Activated CD4-positive, alpha-beta memory T cell treated with anti-CD3 and anti-CD28 coated beads for 36 hours (primary cell): ENCODE measurements at places on chromosomes 7 and 10.

- no peak for DNase-seq
Measured at GRCh38 chr10:130766071-130766470, 545.5 kb downstream of the TCERG1L start.

DNA sequence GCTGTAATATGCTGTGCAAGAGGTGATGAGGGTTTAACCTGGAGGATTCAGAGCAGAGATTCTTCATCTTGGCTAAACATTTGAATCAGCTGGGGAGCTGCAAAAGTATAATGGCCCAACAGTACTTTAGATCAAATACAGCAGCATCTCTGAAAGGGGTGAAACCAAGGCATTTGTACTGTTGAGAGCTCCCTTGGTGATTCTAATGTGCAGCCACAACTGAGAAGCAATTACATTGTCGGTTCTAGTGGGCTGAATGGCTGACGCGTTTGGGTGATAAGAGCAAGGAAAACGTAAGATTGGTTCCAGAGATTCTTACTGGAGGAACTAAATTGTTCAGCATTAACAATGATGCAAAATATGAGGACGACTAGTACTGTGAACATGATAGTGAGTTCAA lies 269.7 kb downstream of the AGMO start:
- no peak for DNase-seq

- DNase-seq, result peak; percentile 84
Measured at GRCh38 chr7:55593515-55594318, 21.4 kb upstream of the VOPP1 start.

DNA sequence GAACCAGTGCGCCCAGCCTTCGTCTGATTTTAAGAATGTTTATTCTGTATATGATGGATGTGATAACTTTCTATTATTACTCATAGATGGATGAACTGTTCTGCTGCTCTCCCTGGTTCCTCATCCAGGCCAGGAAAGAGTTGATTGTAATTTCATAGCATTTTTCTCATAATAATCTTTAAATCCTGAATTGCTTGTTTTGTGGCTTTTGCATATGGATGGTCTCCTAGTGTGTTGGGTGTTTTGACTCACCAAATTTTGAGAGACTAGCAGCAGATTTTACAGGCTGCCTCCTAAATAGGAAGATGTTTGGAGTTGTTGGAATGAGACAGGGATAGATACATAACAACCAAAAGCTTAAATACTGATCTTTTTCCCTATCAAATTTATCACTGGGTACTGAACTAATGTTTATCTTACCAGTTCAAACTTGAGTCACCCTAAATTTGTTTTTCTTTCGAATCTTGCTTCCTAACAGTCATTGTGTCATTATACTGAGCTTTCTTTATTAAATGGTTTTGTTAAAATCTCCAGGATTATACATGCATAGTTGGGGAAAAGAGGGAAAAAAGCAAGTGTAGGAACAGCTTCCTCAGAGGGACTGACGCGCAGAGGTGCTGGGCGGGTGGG lies 106.0 kb upstream of the GATA3 start:
- no peak for DNase-seq

DNA sequence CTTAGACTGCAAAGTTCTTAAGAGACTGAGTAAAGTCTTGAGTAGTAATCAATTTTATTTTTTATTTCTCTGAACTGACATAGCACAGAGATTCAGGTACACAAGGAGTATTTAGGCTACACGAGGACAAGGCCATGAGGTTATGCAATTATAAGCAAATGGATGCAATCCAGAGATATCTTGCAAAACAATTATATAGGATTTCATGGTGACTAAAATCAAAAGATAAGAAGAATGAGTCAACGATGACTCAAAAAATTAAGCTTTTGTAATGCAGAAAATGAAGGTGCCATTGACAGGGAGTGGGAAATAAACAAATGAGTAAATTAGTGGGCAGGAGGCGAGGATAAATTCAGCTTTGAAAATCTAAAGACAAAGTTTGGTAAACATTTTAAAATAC lies 66.7 kb upstream of the MYO3A start:
- DNase-seq, result no peak

DNA sequence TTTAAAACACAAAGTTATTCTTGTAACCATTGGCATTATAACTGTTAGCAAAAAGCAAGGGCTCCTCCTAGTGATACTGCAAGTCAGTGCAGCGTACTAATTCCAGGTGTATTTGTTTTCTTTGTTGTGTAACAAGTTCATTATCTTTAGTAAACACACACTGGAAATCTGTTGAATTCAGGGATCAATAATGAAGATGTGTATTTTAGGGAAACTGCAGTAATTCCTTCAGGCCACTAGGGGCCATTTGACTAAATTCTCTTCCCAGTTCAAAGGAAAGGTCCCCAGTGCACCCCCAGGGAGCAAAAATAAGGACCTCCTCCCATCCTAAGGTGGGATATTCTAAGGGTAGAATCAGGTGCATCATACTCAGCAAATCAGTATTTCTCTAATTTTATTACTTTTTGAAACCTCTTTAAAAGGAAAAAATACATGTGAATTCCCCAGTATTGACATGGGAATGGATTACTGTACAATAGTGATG lies 158.6 kb upstream of the LYZL1 start:
- DNase-seq, result no peak

DNA sequence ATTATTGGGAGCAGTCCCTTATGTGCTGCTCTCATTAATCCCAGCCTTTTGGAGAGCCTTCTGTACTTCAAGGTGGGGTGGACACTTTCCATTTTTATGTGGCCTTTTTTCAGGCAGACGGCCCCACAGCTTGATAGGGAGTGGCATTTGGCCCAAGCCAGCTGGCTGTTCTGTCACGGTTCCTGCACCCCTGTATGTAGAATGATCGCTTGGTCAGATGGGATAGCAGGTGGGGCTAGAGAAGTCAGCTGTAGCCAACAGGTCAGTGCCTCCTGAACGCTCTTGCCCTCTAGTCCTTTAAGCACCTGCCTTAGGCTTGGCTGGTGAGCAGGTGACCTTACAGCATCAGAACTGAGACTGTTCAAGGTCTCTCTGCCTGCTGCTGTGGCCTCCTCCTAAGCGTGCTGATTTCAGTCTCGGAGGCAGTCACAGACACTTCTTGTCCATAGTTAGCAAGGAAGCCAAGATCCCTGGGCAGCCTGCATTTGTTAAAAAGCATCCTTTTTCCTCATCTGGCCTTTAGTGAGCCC lies 95.3 kb downstream of the LRRC4 start:
- no peak for DNase-seq

GRCh38 chr7:131508754-131509486 lies 47.5 kb downstream of the PODXL start:
- DNase-seq, result no peak

DNA sequence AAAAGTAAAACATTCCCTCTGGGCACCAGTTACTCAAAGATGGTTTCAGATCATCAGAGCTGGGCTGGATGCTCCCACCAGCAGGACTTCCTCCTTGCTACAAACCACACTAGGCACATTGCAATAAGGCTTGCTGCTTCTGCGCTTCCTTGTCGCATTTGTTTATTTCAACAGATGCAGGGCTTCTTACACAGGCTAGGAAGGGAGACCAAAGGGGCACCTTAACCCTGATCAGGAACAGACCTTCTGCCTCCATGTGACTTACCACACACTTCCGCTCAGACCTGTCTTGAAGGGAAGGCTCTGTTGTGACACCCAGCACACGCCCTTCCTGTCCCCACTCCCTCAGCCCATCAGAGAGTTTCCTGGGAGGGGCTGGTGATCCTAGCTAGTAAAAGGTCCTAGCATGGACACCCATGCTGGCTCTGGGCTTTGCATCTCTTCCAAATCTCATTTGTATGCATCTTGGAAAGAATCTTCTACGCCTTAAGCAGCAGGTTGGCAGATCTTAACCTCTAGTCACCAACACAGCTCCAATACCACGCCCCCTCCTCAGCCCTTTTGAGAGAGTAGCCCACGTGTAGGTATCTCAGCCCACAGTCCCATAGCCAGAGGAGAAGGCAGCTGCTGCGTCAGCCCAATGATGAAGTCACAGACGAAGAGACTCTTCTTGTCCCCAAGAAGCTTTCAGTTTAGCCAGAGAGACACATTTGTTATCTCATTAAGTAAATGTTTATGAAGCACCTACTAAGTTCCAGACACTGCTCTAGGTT lies 47.1 kb upstream of the SVIL start:
- DNase-seq, result peak; percentile 65

DNA sequence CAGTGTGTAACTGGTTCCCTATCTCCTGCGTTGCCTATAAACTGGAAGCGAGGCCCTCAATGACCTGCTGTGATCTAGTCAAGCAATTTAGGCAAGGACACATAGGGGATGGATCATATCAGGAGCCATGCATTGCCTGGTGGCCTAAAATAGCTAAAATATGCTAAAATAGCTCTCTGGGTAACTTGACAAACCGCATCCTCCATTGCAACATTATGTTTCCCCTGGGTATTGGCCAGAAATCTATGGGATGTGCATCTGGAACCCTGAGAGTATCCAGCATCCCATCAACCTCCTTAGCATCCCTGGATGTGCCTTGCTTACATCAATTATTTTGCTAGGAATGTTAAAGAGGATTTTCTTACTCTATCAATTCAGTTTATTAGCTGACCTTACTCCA lies 91.7 kb upstream of the ADCY1 start:
- no peak for DNase-seq

GRCh38 chr7:92837000-92837749 lies 802 bp upstream of the CDK6 start:
- no peak for DNase-seq

DNA sequence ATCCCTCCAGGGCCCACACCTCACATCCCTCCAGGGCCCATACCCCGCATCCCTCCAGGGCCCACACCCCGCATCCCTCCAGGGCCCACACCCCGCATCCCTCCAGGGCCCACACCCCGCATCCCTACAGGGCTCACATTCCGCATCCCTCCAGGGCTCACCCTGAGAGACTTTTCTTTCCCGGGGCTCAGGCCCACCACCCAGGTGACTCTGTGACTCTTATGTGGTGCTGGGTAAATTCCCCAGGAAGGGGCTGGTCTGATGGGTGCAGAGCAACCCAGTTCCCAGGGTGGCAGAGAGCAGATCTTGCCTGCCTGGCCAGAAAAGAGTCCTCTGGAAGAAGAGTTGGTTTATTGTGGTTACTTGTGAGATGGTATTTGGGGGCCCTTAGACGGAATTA lies 290.7 kb downstream of the TCERG1L start:
- no peak for DNase-seq

DNA sequence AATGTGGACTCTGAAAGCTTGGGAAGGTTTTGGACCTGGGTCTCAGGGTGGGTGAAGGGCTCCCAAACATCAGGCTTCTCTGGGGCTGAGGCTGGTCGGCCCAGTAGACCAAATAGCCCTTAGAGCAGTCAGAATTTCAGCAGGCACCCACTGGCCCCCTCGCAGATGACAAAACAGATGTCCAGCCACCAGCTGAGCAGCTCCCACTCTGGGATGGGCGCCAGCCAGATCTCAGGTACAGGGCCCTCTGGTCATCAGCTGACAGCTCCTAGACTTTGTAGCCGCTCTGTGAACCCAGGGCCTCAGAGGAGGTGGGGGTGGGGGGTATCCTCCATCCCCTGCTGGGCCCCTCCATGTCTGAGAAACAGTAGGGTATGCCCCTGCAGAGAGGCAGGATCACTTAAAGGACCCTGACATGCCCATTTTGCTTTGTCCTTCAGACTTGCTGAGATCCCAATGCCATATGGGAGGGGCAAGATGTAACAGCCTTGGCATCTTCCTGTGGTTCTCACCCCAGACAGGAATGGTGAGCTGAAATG lies 26.5 kb downstream of the HSPA12A start:
- DNase-seq, result no peak

DNA sequence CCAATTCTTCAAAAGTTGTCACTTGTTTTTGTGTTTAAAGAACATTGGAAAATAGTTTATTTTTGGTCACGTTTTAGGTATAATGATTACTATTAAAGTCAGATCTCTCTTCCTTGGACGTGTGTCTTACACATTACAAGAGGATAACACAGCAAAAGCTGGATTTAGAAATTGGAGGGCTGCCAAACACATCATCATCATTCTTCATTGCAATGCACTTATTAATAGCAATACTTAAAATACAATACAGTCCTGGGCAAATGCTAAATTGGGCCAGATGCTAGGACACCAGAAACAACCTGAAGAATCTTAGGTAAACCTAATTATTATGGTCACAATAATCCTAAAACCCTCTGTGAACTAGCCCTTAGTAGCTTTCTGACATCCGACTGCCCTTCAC lies 303.6 kb downstream of the DGKB start:
- DNase-seq, result no peak

- DNase-seq, result no peak
Measured at GRCh38 chr10:34406463-34407323, 408.4 kb downstream of the PARD3 start.

DNA sequence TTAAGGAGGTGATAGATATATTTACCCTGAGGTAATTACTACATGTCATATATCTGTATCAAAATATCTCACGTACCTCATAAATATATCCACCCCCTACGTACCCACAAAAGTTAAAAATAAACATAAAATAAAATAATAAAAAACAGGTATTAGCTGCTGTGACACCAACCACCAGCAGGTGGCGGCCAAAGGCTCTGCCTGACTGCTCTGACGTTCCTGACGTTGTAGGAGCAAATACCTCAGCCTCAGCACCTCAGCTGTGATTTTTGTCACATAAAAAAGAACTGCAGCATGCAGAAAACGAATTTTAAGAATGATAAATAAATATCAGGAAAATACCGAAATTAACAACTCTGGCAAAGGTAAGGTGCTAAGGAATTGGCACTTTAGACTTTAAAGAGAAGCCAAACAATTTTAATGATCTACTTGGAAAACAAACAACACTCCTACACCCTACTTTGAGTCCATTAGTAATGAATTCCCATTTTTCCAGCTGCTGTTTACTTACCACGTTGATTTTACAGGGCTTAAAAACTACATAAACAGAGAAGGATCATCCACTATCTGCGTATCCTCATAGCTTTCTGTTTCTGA lies 125.4 kb upstream of the TARP start:
- peak; percentile 52 for DNase-seq

DNA sequence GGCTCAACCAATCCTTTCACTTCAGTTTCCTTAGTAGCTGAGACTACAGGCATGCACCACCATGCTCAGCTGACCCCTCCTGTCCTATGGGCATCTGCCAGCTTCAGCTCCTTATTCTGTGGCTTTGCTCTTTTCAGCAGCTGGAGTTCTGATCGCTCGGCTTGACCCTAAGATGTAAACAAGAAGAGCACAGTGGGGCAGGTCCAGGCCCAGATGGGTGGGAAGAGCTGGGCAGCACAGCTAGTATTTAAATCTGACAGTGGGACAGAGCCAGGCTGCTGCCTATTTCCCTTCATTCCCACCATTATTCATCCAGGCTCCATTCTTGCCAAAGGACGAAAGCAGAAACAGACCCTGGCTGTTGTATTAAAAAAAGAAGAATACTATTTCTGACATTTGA lies 494.9 kb upstream of the PODXL start:
- no peak for DNase-seq

GRCh38 chr7:142478479-142479220 lies 220.8 kb upstream of the PRSS58 start:
- peak; percentile 48 for DNase-seq
